Activated CD8-positive, alpha-beta memory T cell treated with anti-CD3 and anti-CD28 coated beads for 48 hours (primary cell): ENCODE measurements at places on chromosomes 1 and 21.

GRCh38 chr1:95040032-95040525, 32.7 kb downstream of the ALG14 start:
- no peak for DNase-seq

GRCh38 chr1:87279966-87280535, 48.6 kb upstream of the LMO4 start:
- DNase-seq, result no peak

GRCh38 chr1:99969260-99969728, 502 bp upstream of the SLC35A3 start:
- no peak for DNase-seq

GRCh38 chr1:169631249-169631648, 1.3 kb upstream of the SELP start:
- DNase-seq, result no peak

DNA sequence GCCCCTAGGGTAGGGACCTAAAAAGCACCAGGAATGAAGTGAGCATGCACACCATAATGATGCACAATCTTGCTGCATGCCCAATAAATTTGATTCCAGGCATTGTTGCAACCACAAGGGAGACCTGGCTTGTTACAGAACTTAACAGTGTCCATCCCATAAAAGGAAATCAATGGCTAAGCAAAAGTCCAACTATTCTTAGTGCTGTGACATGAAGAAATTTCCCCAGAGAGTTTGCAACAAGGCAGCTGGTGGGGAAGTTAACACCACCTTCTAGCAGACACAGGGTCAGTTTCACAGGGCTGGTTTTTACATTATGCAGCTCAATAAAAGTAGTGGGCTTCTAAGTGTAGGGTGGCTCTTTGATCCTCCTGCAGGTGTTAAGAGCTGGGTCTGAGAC, 221.1 kb downstream of the KCNJ6 start:
- DNase-seq, result no peak

GRCh38 chr1:147272042-147272441, 29.6 kb downstream of the CHD1L start:
- no peak for DNase-seq

GRCh38 chr1:10074852-10075730, 42.3 kb downstream of the UBE4B start:
- DNase-seq, result no peak

GRCh38 chr1:67632356-67632755, 52.6 kb upstream of the GADD45A start:
- no peak for DNase-seq

- no peak for DNase-seq
These were observed 25.0 kb downstream of the PTPN22 start for GRCh38 chr1:113846391-113847035.

DNA sequence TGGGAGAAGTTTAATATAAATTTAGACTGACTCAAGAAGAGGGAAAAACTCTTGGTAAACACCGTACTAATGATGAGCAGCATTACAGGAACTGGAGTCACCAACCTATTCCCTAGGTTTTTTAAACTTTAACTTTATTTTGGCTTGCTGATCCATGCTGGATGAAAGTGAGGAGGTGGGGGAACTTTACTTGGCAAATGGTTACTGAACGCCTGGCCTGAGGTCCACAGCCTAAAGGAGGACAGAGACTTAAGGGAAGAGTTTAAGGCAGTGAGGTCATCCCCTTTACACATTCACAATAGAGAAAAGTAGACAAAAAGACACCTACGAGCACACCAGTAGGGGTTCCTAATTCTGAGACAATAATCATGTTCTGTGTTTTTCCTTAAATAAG, 25.6 kb upstream of the A3GALT2 start:
- no peak for DNase-seq

DNA sequence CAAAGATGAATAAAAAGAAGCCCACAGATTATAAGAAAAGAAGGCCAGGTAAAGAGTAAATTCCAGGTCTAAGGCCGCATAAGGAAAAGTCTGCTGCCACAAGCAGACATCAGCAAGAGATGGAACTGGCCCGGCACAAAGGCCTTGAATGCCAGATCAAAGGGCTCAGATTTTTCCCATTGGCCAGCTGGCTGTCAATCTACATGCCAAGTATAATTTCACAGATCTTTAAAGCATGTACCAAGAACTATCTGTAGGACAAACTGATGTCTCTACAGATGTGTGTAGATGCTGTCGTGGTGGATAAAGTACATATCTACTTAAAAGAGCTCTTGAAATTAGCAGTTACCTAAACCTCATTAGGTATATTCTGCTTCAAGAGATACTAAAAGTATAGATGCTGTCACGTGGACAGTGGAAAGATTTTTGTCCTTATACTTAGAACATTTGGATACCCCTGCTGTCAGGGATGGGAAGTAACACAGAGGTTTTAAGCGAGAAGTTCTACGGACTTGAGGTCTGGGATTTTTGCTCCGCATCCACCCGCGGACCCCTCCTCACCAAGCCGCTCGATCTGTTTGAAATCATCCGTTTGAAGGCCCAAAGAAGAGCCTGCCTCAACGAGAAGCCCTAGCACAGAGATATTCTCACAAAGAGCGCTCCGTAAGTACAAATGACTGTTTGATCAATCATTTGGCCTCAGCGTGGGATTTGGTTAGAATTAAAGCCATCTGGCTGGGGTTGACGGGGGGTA, 10.1 kb downstream of the GLIS1 start:
- DNase-seq, result no peak

- no peak for DNase-seq
These were observed 18.3 kb upstream of the LRP8 start for GRCh38 chr1:53345996-53346813.

GRCh38 chr21:37593015-37593414, 226.4 kb downstream of the DYRK1A start:
- no peak for DNase-seq

GRCh38 chr1:23558140-23558871, 995 bp downstream of the ID3 start:
- no peak for DNase-seq

DNA sequence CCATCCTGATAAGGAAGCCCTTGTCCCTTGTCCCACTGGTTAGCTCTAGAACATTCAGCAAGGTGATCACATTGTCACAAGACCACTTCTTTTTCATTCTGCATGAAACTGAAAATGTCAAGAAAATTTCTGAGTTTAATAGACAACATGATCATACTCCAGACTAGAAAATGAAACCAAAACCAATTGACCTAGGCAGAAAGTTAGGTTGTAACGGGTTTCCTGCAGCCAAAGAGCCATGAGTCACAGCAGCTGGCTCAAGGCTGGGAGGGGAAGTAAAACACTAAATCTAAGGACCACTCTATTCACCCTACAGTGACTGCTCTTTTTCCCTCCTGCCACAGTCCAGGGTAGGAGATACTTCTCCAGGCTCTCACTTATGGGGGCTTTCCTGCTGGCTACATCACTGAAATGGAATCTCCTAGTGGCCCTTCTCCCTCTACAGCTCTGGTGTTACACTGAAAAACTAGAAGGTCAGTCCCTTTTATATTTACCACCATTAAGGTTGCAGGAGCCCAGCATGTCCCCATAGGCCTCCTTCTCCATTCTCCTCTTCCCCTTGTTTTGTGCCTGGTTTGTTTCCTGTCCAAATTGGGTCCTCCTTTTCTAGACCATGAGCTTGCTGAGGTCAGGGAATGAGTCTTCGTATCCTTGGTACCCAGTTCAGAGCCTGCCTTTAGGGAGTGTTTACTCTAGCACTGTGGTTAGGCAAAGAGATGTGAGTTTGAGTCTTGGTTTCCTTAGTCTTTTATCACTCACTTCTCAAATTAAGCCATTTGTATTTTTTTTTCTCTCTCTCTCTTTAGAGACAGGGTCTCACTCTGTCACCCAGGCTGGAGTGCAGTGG, 236.5 kb upstream of the JUN start:
- DNase-seq, result no peak

GRCh38 chr1:223837206-223837605, 8.5 kb downstream of the TP53BP2 start:
- no peak for DNase-seq

GRCh38 chr1:23558872-23559135, 497 bp downstream of the ID3 start:
- no peak for DNase-seq

- no peak for DNase-seq
These were observed 69.6 kb downstream of the OSBPL9 start for GRCh38 chr1:51686450-51686849.

DNA sequence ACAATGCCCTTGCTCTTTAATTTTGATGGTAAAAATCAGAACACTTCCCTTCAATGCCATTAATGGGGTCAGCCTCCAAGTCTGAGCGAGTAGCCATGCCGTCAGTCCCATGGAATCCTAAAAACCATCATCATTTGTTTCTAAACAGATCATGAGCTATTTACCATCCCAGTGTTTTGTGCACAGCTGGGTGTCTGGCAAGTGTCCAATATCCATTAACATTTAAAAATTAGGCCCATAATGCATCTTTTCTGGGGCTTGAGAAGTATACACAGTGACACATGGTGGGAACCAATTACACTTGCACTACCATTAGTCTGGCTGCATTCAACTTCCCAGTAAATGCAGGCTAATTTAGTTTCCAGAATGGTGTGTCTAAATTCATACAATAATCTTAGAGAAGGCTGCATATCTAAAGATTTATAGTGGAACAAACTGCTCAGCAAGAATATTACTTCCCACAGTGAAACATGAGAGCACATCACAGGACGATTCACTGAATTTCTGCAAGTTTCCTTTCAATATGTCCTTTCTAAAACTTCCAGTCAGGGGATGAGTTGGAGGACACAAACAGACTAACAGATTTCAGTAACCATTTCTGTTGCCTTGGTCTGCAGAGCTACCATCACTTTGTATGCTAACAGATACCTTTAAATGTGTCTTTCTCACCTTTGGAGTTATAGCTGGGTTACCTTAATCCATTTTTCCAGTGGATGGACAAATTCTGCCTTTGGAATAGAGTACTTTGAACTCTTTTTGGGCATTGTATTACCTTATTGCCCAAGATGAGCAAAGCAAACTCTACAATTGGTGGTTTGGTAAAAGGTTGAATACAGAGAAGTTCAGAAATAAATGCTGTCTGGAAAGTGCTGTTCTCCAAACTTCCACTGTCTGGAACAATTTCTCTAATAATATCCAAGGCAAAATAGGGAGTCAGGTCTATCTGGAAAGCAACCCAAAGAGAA, 258.0 kb downstream of the PTBP2 start:
- no peak for DNase-seq

DNA sequence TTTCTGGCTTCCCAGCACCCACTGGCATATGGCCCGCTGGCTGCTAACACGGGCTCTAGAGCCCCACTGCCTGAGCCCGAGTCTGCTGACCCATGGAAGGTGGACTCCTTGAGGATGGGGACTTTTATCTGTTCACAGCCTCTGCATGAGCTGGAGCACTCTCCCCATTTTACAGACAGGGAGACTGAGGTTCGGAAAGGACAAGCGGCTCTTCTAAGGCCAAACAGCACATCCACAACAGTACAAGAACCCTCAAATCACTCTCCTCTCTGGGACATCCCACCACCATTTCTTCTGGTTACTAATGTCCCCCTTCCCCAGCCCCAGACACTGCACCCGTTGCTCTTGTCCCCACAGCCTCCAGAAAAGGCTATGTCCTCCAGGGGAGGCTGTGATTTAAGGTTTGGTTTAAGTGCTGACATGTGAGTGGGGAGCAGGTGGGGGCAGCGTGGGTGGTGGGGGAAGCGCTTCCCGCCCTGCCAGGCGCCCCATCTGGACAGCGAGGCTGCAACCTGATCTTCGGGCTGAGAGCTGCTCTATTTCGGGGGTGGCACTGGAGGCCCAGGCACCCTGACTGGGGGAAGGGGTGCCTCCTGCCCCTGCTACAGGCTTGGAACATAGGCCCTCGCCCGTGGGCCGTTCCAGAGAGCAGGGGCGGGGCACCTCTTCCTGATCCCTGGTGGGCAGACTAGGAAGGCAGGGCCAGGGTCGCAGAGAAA, 104.8 kb upstream of the WNT4 start:
- no peak for DNase-seq

DNA sequence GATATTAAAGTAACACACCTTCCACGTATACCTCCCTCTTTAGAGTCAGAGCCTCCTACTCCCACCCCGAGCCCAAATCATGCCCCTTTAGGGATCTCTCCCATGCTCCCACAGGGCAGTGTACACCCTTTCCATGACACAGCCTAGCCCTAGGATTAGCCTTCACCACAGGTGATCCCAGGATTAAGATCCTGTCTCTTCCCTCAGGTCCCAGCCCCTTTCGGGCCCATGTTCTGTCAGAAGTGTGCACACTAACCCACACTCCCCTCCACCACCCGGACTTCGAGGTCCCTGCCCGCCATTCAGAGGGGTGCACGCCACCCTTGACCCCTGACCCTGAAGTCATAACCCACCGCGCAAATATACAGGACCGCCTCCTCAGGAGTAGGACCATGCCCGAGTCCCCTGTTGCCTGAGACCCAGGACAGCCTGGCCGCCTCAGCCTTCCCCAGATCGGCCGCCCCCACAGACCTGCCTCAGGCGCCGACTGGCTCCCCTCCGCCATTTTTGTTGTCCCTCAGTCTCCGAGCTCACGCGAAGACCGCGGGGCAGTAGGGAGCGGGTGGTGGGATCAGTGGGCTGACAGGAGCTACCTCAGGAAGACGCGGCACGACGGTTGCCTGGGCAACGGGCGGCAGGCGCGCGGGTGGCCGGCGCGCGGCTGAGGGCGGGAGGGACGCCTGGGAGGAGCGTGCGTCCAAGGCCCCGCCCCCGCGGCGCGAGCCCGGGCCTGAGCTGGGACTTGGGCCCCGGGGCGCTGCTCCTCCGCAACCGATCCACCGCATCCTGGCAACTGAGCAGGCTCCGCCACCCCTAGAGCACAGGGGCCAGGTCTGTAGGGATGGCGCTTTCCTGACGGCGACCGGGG, at the start of gene AGBL4:
Gene AGBL4, minus strand, starts transcription at position 663 of the 868 bp plus-strand sequence.
- DNase-seq, result no peak

DNA sequence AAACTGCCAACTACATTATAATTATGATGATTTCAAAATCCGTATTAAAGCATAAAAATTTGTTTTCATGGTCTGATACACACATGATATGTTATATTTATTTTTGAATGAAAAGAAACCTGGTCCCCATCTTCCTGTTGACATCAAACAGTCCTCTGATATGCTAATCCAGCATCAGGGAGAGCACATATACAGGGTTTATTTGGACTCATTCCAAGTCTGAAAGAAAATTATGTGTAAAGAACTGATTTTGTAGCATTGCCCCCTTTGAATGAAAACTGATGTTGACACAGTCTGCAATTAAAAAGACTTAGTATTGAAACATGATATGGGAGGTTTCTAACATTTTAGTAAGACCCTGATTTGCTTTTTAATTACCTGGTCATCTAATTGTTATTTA, 119.4 kb downstream of the NEK7 start:
- no peak for DNase-seq

- no peak for DNase-seq
These were observed 78.5 kb upstream of the SGIP1 start for GRCh38 chr1:66455446-66455845.

GRCh38 chr21:41369105-41369919, 7.5 kb downstream of the MX2 start:
- no peak for DNase-seq

GRCh38 chr1:156320560-156320959, 17.5 kb downstream of the CCT3 start:
- DNase-seq, result no peak

GRCh38 chr1:21182181-21182731, 5.6 kb upstream of the EIF4G3 start:
- no peak for DNase-seq

- no peak for DNase-seq
These were observed 2.1 kb upstream of the CD53 start for GRCh38 chr1:110870721-110871388.

- no peak for DNase-seq
These were observed 143.0 kb upstream of the MAGI3 start for GRCh38 chr1:113247355-113247754.

- DNase-seq, result no peak
These were observed 88.5 kb downstream of the SLC44A5 start for GRCh38 chr1:75522389-75522788.

GRCh38 chr1:31434101-31434871, 21.3 kb downstream of the SERINC2 start:
- DNase-seq, result no peak
